ENCODE measurements at places on chromosomes 3 and 15.
A peak's percentile ranks its signal among the peaks of the same experiment; 100 is the strongest.

- peak; percentile 1 for DNase-seq
These were observed 441.1 kb upstream of the DPH6 start for GRCh38 chr15:35987056-35987455.

DNA sequence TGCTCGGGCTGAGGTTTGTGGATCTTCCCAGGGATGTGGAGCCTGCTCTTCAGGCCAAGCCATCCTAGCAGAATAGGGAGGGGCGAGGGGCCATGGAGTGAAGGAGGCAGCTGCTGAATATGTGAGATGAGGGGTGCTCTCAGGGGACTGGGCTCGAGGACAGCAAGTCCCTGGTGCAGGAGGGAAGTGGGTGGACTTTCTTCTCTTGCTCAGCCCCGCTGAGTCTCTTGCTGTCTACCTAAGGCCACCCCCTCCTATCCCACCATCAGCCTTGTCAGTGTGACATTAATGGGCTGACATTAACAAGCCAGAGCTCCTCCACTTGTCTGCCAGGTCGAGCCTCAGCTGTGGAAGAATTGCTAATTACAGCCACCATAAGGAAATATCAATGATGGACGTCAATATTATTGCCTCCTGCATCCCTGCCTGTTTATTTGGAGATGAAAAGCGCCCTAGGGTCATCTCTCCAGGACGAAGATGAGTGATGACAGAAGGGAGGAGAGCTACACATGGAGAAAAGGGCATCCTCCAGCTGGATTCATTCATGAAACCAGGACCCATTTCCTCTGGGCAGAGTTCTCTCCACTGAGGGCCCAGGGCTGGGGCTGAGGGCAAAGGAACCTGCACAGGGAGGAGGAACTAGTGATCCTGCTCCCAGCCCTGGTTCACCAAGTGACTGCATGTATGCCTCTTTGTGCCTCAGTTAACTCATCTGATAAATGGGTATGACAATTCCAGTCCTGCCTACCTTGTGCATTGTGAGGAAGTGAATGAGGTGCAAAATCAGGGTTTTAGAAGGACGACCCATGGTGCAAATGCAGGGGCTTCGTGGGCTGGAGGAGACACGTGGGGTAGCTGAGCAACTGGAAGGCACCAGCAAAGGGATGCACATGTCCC is 34.9 kb upstream of the LINGO1 start:
- DNase-seq, result no peak

- no peak for DNase-seq
These were observed 89.4 kb downstream of the FOXB1 start for GRCh38 chr15:60093273-60094067.

DNA sequence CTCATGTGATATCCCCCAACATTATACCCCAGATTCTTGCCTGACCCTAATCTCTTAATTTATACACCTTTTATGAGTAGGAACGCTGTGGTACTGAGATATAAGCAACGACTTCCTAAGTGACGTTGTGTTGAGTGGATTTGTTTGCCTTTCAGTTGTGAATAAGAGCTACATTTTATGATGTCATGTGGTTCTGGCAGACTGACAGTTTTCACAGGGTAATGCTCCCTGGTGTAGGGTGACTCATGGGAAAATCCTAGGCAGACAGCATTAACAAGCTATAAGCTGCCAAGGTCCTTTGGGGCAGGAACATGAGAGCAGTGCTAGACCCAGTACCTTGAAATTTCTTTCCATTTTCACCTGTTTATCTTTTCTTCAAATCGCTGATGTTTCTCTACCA is 11.2 kb downstream of the C3orf52 start:
- DNase-seq, result peak; percentile 99

GRCh38 chr3:115248274-115248673 is 101.2 kb upstream of the ZBTB20 start:
- DNase-seq, result peak; percentile 28

DNA sequence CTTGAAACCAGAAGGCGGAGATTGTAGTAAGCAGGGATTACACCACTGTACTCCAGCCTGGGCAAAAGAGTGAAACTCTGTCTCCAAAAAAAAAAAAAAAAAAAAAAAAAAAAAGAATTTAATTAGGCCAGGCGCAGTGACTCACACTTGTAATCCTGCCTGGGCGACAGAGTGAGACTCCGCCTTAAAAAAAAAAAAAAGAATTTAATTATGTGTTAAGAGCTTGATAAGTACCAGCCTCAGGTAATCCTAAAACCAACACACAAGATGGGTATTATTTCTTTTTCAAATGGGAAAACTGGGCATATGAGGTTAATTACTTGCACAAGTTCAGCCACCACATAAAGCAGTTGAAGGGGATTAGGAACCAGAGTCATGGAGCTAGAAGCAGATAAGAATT is 49.0 kb downstream of the PBRM1 start:
- no peak for DNase-seq

GRCh38 chr3:4758957-4759656 is 220.1 kb upstream of the BHLHE40 start:
- DNase-seq, result no peak

DNA sequence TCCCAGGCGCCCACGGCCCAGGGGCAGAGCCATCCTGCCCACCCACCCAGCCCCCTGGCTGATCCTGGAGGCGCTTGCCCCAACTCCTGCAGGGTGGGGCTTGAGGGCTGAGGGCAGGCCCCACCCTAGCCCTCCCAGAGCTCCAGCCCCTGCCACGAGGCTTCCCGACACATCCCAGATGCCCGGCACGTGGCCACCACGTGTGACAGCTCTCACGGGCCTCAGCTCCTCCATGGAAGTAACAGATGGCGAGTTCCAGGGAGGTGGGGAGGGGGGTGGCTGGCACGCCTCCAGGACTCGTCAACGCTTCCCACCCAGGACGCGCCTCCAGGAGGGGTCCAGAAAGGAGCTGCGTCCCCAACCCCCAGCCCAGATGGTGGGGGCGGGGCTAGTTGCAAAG is 29.1 kb downstream of the PLXND1 start:
- DNase-seq, result peak; percentile 35

- no peak for DNase-seq
These were observed 427 bp downstream of the MBD4 start for GRCh38 chr3:129439226-129439816.

DNA sequence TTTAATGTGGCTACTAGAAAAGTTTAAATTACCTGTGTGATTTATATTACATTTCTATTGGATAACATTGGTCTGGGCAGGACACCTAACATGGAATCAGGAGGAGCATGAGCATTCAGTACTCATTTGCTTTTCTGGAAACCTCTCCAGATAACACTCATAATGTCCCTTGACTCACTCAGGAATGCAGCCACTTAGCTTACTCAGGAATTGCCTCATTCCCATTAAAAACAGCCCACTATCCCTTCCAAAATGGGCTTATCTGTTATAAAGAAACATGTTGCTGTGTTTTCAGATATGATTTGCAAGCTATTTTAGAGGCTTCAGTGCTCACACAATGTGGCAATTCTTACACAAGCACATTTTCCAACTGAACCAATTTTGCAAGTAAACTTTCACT is 17.1 kb downstream of the GBE1 start:
- DNase-seq, result peak; percentile 97

GRCh38 chr3:25594007-25594502 is 70.7 kb downstream of the TOP2B start:
- DNase-seq, result peak; percentile 88

GRCh38 chr15:34753236-34753894 is 1.4 kb downstream of the GJD2 start:
- DNase-seq, result peak; percentile 46

DNA sequence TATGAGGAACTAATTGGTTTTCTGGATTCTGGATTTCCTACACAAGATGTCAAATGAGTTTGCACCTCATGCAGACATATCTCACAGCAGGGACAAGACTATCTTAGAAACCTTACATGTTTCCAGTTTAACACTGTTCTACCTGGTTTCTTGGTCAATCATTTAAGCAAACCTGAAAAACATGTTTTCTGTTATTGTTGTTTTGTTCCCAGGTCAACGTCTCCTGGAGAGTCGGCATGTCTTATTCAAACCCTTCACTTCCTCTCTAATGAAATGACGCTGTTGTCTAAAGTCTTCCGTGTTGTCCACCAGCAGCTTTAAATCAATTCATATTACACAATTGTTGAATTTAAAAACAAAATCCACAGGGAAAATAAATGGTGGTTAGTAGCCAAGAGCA is 150.9 kb downstream of the CNTN3 start:
- no peak for DNase-seq

DNA sequence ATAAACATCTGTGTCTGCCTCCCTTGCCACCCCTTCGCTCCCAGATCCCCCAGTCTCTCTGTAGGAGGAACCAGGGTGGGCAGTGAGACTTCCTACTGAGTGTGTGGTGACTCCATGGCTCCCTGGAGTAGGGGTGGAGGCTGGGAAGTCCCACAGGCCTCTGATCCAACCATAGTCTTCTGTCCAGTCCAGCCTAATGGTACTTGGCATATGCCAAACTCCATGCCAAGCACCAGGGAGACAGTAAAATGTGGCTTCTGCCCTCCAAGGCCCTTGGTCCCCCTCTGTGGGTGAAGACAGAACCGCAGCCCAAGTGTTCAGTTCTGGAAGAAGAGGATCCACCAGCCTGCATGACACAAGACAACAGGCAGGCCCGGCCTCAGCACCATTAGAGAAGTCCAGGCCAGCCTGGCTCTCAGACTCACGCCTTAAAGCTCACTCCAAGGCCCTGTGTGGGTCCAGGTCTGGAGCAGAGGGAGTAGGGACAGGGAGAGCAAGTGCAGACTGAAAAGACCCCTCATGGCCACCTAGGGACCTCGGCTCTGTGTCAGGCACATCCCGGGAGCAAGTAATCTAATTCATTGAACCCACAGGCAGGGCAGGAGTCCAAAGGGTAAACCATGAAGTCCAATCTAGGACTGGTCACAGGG is 112.7 kb downstream of the ETFA start:
- no peak for DNase-seq

DNA sequence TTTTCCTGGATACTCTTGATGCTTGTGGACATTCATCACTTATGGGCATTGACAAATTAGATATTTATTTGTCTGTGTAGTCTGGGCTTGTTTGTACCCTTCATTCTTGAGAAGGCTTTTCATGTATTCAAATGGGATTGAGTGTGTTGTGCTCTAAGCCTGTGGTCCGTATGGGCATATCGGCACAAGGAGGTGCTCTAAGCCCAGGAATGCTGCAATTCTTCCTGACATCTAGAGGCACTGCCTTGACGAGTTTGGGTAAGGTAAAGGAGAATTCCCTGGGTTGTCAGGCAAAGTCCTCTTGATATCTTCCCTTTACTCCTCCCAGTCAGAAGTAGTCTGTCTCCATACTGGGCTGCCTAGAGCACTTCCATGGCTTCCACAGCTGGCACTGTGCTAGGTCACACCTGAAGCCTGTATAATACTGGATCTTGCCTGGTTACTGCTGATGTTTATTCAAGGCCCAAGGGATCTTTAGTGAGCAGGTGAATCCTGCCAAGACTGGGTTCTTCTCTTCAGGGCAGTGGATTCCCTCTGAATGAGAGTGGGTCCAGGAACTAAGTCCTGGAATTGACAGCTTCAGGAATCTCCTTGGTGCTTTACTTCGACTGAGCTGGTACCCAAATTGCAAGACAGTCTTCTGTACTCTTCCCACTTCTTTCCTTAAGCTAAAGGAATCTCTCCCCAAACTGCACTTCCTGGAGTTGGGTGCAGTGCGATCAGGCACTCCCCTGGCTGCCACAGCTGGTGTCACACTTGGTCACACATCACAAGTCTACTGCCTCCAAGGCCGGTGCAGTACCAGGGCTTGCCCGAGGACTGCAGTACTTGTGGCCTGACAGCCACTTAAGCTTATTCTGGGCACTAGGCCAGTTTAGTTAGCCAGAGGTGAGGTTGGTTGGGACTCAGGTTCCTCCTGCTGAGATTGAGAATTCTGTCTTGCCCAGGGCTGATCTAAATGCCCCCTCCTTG is 46.0 kb downstream of the GALK2 start:
- DNase-seq, result no peak

DNA sequence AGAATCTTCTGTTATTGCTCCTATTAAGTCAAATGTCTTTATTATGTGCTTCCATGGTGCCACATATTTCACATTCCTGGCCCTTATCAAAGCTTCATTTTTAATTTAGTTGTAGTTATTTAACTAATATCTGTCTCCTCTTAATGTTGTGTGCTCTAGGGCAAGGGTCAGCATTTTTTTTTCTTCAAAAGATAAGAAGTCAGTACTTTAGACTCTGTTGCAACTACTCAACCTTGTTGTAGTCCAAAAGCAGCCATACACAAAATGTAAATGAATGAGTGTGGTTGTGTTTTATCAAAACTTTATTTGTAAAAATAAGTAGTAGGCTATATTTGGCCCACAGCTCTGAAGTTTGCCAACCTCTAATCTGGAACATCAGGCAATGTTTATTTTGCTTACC is 394.7 kb upstream of the CBLB start:
- DNase-seq, result no peak

- DNase-seq, result peak; percentile 77
These were observed 328.4 kb upstream of the UMPS start for GRCh38 chr3:124401843-124402242.

DNA sequence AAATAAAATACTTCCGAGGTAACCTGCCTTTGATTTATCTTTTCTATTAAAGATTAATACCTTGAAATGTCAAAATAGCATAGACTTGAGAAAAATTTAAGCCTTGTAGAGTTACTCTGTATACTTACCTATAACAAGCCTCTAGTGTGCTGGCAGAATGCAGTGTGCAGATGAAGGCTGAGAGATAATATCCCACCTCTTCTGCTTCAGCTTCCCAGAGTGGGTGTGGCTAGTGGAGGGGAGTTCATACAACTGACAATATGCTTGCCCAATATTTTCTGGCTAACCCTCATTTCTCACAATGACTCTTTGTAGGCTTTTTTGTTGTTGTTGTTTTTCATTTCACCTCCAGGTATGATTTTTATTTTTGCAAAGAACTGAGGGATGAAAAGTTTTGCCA is 15.7 kb upstream of the ZBTB20 start:
- DNase-seq, result no peak

DNA sequence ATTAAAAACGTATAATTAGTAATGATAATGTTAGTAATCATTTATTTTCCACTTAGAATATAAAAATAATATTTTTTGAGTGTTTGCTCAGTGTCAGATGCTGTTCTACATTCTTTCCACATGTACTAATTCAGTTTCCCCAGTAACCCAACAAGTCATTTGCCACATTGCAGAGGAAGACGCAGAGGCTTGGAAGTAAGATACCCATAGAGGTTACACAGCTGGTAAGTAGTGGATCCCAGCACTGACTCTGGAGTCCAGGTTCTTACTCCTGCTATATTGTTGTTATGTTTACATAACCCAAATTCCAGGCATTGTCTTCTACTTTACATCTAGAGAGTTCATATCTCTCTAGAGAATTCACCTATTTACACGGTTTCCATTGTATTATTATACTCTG is 48.2 kb upstream of the MYO5C start:
- DNase-seq, result no peak

GRCh38 chr3:116614795-116615362 is 94.7 kb upstream of the TUSC7 start:
- peak; percentile 5 for DNase-seq

- DNase-seq, result no peak
These were observed 69.4 kb downstream of the UMPS start for GRCh38 chr3:124799676-124800075.
